ENCODE measurements at places on chromosomes 4 and X.

DNA sequence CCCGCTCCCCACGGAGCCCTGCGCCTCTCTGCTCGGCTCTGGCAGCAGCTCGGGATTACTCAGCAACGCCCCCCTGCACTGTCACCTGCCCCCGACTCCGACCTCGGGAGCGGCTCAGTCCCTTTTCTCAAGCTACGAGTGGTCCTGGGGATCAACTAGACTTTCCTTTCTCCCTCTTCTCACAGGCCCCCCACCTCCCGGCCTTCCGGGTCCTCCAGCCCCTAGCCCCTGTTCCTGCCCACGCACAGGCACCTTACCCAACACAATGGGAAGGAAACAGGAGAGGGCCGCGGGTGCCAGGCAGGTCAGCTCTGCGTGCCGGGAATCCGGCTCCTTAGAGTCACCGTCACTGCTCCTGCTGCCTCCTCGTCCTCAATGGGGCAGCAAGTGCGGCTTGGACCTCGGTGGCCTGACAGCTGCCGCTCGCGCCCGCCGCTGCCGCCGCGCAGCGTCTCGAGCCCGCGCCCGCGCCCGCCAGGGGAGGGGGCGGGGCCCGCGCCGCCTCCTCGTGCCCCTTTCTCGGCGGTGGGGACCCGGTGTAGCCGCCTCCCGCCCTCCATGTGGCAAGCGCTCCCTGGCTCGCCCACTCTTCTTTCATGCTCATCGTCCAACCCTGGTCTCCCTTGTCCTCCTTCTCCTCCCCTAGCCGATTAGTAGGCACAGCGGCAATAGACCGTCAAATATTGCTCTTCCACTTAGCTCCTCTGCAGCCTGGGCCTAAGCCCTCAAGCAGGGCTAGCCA is at the start of gene RAB9B:
Gene RAB9B, minus strand, starts transcription at position 455 of the 742 bp plus-strand sequence. CDS start 6,473 bp downstream, outside the sequence.
- DNase-seq = no peak

DNA sequence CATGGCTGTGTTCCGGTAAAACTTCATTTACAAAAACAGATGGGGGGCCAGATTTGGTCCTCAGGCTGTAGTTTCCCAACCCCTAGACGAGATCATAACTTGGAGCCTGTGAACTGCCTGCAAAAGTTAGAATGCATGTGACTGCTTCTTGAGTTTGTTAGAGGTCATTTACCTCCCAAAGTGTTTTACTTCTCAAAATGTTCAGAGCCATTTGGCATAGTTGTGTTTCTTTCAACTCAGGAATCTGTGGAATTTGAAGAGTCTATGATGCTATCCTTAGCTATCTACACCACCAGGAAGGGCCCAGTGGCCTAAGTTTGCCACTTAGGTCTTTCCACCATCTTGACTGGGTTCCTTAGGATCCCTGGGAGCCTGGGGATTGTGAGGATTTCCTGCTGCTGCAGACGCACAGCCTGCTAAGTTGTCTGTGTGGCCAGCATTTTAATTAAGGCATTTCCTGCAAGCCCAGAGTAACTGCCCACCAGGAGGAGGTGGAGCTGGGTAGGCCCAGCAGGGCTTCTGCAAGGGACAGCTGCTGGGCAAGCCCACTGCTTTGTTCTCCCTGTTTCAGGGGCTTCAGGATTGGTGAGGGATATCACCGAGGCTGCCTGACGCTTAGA is 53.1 kb downstream of the CCNI start:
- DNase-seq = no peak

DNA sequence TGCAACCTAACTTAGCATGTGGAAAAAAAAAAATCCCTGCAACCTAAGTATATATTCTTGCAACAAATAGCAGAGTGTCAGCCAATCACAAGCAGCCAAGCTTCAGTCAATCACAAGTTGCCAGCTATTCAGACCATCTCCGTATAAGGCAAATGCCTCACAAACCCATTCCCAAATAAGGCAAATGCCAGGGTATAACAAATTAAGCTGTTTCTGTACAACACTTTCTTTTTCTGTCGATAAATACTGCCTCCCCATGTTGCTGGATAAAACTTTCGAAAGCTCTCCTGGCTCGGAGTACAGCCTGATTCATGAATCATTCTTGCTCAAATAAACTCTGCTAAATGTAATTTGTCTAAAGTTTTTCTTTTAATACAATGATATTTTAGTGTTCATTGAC is 460.7 kb upstream of the SMIM31 start:
- DNase-seq = no peak

- no peak for DNase-seq
Measured at GRCh38 chr4:7419961-7420660, 14.6 kb downstream of the PSAPL1 start.

DNA sequence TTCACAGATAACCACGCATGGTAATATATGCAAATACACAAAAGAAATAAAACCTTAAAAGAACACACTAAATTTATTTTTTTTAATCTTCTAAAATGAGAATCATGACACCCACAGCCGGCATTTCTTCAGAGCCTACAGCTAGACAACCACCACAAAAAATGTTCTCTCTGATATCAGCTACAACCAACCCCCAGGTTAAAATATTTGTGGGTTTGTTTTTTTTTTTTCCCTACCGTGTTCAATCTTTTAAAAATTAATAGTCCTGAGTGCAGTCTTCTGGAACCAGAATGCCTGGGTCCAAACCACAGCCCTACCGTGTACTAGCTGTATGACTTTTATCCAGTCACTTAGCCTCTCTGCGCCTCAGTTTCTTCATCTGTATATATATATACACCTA is 36.0 kb downstream of the MAML3 start:
- no peak for DNase-seq

- no peak for DNase-seq
Measured at GRCh38 chr4:168900080-168900479, 110.0 kb downstream of the CBR4 start.

DNA sequence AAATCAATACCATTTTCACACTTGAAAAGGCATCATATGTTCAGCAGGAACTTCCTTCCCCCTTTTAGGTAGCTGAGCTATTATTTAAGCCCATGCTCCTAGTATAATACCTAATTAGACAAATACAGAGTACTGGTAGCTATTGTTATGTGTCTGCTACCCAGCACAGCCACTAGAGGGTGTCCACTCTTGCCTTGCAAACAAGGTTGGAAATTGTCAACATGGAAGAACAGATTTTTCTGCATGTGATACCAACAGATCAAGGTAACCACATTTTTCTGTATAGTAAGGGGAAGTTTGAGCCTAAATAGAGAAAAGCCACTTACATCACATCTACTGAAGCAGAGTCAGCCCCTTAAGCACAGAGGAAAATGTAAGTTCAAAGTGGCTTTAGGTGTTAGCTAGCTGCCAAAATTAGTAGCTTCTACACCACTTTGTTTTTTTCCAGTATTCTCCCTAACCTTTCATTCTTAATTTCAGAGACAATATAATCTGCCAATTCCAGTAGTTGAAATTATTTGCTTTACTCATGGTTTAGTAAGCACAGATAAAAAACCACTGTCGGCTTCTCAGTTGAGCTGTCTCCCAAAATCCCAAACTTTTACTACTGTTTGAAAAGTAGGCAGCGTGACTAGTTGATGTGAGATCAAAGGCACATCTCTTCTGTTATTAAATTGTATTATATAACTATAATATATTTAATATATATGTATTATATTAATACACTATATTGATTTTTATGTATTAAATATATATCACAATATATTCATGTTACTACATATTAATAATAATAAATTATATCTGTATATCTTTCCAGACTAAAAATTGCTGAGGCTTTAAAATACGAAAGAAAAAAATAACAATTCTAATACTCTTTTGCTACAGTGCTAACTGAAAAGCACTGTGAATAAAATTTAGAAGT is 38.2 kb downstream of the EDNRA start:
- no peak for DNase-seq

DNA sequence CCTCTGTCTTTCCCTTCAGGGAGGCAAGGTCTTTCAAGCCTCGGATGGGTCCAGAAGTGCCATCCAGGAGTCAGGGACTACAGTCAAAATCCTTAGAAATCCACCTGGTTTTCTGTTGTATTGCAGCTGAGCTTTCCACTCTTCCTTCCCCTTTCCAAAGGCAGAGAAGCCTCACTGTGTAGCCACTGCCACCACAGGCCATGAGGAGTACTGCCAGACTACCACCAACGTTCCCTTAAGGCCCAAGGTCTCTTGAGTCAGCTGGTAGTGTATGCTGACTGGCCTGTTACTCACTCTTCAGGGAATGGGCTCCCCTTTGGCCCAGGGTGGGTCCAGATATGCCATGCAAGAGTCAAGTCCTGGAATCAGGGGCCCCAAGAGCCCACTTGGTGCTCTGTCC is 1454.1 kb downstream of the PCDH19 start:
- no peak for DNase-seq

GRCh38 chr4:55830716-55831115 is 11.1 kb downstream of the EXOC1L start:
- no peak for DNase-seq

GRCh38 chrX:22171287-22172060 is 101.2 kb upstream of the CBLL2 start:
- no peak for DNase-seq

GRCh38 chr4:10346023-10346422 is 111.2 kb downstream of the ZNF518B start:
- no peak for DNase-seq

- DNase-seq = no peak
Measured at GRCh38 chr4:159526172-159526571, 423.3 kb downstream of the RAPGEF2 start.

DNA sequence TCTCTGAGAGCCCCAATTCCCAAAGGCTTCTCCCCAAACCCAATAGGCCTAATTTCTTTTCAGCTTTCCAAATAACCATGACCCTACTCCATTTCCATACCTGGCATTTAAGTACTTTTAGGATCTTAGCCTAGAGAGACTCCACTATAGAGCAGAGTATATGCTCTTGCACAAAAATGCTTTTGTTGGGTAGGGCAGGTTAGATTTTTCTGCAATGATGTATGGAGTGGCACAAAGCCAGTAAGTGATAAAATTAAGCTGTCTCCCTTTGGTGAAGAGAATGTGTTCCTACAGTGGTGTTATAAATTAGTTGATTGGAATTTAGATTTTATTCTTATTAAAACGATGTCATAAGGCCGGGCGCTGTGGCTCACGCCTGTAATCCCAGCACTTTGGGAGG is 124.9 kb downstream of the INPP4B start:
- no peak for DNase-seq

DNA sequence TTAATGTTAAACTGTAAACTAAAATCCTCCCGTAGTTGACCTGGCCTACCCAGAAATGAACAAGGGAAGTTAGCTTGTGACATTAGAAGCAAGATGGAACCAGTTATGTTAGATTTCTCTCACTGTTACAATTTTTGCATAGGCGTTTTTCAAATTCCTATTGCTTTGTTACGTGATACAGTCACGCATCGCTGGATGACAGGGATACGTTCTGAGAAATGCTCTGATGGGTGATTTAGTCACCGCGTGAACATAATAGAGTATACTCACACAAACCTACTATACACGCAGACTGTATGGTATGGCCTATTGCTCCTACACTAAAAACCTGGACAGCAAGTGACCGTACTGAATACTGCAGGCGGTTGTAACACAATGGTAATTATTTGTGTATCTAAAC is 46.7 kb upstream of the PUDP start:
- no peak for DNase-seq

- no peak for DNase-seq
Measured at GRCh38 chr4:155999725-156000124, 46.1 kb upstream of the CTSO start.

DNA sequence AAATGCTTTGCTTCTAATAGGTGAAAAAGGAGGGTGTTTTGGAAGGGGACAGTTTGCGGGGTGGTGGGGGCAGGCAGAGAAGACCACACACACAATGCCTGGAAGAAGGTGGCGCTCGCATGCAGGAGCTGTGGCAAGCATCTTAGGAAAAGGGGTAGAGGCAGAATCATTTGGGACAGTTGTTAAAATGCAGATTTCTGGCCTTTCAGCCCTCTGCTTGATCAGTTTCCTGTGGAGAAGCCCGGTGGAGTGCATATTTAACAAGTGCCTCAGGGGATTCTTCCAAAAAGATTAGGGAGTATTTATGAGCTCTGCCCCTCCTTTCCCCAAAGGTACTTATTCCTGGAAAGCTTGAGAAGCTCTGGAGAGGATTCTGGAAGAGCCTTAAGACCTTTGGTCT is 4.8 kb downstream of the NOCT start:
- DNase-seq = no peak
